Stimulated activated CD4-positive, alpha-beta T cell treated with anti-CD3 and anti-CD28 coated beads, Interleukin-1b, Interleukin-23, amount 100 ng/mL, for 48 hours (primary cell): ENCODE measurements at places on chromosomes 1 and 21.

GRCh38 chr1:177744906-177745305, 225.0 kb downstream of the SEC16B start:
- no peak for DNase-seq

- DNase-seq: no peak
Measured at GRCh38 chr1:46098027-46098712, 34.3 kb downstream of the PIK3R3 start.

DNA sequence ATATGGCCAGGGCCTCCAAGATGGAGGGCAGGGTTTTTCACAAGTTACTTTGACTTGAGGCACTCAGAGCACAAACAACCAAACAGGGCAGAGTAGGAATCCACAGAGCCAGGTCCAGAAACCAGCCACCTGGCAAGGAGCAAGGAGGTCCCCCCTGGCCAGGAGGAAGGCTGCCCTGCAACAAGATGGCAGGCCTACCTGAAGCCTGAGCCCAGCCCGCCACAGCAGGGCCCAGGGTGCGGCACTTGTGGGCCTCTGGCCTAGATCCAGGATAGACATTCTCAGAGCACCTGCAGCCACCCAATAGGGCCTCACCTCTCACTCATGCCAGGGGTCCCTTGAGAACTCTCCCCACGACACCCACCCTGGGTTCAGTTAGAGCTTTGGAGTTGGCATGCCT, 11.5 kb downstream of the SH3BGRL3 start:
- DNase-seq: no peak

DNA sequence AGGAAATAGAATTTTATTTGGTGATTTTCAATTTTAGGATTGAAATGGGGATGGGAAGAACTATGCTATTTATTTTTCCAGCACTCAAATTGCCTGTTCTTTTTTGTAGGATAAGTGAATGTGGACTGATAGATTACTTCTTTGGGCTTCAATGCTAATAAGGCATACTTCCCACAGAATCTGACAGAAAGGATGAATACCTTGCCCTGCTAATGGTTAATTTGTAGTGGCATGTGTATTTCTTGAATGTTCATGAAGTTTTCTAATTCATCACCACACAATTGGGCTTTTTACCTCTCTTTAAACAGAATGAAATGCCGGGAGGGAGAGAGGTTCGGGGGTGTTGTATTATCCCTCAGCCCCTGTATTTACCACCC, 369.1 kb upstream of the ADGRL2 start:
- DNase-seq: no peak

GRCh38 chr1:183163316-183163715, 22.7 kb upstream of the LAMC2 start:
- no peak for DNase-seq
